ENCODE measurements at places on chromosomes 11 and 22.

DNA sequence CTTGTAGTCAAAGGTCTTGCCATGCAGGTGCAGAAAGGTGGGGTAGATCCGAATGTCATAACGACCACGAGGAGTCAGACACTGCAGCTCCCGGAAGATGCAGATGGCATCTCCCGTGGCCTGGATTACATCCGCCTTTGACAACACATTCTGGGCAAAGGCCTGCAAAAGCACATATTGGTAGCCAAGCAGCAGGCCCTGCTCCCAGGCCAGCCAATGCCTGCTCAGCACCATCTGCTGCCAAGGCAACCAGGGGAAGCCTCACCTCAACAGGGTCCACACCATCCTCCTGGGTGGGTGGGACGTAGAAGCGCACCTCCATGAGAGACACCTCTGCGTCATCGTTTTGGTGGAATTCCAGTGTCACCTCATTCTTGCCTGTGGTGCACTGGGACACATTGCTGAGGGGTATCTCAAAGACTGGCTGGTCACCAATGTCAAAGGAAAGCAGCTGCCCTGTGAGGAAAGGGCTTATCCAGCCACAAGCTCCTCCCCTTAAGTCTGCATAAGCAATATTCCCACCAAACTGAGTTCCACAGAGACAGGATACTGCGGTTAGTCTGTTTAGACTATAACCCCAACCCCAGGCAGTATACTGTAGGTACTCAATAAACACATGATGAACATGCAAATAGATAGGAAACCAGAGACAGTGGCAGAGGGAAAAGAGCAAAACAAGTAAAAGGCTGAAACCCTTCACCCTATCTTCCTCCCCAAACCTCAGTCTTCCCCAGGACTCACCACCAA, 2.8 kb downstream of the SSRP1 start:
- DNase-seq: no peak

DNA sequence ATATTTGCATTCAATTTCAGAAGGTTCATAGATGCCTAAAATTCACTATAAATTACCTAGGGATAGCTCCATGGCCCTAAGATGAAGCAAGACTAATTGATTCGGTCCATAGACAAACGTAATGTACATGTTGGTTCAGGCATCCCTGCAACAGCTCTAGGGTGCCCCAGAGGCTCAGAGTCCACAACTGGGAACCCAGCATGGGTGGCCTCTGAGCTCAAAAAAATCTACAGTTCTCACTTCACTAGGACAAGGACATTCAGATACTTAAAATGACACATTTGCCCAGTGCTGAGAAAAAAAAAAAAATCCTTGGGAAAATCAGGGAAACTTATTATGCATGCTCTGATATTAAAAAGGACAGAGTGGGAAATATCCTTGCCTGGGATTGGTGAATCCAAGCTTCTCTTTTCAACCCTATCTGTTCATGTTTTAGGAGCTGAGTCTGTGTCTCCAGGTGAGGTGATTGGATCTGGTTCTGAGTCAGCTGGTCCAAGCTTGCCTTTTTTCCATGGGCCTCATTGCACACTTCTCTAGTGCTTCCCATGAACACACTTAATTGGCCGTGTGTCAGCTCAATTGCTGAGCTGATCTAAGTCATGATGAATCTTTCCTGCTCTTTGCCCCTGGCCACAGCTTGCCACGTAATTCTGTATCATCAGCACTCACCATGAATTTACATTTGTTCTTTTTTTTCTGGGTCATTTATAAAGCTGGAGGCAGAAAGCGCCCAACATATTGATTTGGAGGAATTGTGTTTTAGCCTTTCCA, 116.3 kb upstream of the RCN1 start:
- no peak for DNase-seq

- no peak for DNase-seq
These were observed 12.0 kb downstream of the C11orf58 start for GRCh38 chr11:16750417-16750816.

DNA sequence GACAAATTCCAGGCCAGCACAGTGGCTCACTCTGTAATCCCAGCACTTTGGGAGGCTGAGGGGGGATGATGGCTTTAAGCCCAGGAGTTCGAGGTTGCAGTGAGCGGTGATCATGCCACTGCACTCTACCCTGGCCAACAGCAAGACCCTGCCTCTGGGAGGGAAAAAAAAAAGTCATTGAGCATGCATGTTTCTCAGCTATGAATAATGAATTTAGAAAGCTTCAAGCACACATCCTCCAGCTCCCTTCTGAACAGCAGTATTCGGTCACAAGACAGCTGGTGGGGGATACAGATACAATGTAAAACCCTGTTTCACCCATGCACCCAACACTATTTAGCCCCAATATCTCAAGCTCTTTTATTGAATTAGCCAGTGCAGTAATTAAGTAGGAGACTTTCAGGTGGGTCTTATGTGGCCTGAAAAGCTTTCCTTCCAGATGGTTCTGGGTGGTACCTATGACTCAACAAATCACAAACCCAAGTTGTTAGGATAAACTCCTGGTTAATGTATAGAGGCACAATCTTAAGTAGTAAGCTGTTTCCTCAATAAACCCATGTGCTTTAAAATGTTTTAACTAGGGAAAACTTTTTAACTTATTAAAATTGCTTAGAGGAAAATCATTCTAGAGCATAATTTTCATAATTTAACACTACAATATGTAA, 13.4 kb downstream of the PRDM10 start:
- no peak for DNase-seq

GRCh38 chr11:18778468-18778867, 13.1 kb downstream of the PTPN5 start:
- no peak for DNase-seq
